ENCODE measurements at places on chromosomes 6 and 20.
A peak's percentile ranks its signal among the peaks of the same experiment; 100 is the strongest.

DNA sequence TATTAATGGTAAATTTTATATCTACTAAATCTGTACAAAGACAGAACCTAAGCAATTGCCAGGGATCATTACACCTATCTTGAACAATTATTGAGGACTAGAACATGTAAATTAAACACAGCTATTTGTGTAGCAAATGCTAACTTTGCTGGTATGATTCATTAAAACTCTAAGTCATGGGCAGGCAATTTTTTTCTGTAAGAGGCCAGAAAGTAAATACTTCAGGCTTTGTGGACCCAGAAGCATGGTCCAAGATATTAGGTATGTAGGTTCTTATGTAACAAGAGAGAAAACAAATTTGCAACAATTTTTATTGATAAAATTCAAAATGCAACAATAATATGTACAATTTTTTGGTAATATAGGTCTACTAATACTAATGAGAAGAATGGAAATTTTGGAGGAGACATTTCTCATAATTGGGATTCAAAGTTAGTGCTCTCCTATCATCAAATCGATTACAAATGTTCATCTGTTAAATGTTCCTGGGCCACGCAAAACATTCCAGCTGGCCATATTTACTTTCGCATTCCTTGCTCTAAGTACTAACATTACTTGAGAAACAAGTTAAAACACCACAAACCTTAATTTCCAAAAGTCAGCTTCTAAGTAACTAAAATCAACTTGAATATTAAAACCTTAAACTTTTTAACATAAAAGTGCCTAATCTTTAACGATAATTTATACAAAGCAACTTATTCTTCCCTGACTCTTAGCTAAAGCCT, 4.3 kb downstream of the TMEM30A start:
- no peak for DNase-seq

GRCh38 chr6:49264496-49264895, 198.6 kb downstream of the MMUT start:
- no peak for DNase-seq

- no peak for DNase-seq
These were observed 2.8 kb downstream of the FOXS1 start for GRCh38 chr20:31842471-31843157.

- DNase-seq, result no peak
These were observed 2.3 kb downstream of the THBD start for GRCh38 chr20:23047001-23047737.

GRCh38 chr6:17423026-17423425, 29.6 kb downstream of the CAP2 start:
- DNase-seq, result no peak

- DNase-seq, result no peak
These were observed 772.7 kb downstream of the MAFB start for GRCh38 chr20:39916236-39916765.

DNA sequence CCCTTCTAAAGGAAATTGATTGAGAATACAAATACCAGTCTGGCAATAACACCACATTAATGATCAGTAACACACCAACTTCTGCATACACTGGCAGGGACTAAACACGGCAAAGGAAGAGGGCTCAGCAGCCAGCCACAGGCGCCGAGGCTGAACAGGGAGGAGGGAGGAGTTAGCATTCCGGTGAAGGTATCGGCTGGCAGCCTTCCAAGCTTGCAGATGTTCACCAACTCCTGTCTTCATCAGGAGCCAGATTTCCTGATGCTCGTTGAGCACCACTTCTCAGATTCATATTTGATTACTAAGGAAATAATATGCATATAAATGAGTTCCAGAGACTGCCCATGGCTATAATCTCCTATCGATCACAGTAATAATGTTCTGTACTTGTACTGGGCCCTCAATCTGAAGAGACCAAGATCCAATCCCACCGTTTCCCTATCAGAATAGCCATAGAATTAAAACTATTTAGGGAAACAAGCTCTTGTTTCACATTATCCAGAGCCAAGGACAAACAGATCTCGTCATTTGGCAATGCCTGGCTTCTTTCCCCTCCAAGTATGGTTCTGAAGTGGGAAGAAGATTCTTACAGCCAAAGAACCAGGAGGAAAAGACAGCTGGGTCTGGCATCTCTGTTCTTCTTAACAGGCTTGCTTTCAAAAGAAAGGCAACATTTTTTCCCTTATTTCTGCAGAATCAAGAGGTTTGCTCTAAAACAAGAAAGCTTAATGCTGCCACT, 42.2 kb downstream of the GFOD1 start:
- DNase-seq, result no peak

DNA sequence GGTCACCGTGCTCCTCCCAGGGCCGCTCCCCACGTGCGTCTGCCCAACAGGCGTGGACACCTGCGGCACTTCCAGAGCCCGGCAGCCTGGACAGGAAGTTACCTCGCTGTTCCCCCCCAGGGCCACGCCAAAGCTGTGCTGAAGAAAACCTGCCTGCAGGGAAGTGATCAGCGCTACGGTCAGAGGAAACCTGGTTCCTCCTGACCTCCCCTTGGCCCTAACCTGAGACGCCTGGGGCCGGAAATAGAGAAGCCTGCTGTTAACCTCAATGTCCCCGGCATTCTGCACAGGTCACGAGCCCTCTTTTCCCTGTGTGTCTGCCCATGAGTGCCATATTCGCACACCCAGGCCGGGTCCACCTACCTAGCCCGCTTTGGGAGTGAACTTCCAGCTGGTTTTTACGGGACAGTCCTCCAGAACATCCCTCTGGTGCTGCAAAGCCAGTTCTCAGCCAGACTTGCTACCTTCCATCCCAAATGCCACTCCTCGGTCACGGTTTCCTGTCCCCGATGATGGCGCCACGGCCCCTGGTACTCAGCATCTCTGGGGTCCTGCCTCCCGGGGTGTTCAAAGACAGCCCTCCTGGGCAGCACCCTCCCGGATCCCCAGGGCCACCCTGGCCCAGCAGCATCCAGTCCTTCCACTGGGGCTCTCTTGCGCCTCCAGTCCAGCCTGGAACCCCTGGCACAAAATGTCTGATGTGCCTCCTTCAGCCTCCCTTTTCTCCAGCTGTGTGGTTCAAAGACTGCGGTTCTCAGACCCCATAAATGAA, 12.0 kb upstream of the IRF4 start:
- no peak for DNase-seq

DNA sequence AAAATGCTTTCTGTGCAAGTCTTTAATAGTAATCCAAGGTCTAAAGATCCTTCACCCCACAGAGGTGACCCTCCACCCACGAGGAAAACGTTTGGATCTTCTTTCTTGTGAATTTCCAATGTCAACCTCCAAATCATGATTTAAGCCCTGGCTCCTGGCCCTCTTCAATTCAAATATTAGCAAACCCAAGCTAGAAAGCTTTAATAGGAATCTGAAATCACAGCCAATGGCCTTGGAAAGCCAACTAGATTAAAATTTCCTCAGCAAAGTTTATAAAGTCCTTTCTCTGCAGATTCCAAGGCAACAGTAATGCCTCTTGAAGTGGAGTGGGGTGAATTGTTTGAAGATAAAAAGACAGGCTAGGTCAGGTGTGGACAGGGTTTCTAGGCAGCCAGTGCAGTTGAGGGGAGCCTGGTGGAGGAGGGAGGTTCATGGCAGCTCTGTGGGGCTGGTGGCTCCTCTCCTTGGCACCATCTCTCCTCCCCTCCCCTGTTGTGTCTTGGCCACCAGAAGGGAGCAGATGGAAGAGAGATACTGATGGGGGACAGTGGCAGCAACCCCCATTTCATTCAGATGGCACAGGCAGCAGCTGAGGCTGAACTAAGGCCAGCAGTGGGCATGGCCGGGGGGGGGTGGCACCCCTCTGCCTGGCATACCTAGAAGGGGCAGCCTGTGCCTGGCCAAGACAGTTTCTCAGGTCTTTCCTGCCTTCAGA, 12.0 kb upstream of the UQCC2 start:
- no peak for DNase-seq

DNA sequence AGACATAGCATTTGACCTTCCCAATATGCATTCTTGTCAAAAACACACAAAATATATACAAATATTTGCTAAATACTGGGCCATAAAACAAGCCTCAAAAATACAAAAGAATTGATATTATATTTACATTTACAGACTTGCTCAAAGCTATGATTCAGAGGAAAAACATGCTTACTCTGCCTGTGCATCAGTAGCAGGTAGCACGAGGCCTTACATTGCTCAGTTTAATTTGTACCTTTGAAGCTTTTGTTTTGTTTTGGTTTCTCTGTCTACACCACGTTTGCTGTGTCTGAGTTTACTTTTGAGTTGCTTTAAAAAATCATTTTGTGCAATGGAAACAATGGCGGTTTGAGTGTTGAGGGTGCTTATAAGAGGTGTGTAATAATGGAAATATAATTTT, 99.3 kb downstream of the PHF3 start:
- DNase-seq, result no peak

DNA sequence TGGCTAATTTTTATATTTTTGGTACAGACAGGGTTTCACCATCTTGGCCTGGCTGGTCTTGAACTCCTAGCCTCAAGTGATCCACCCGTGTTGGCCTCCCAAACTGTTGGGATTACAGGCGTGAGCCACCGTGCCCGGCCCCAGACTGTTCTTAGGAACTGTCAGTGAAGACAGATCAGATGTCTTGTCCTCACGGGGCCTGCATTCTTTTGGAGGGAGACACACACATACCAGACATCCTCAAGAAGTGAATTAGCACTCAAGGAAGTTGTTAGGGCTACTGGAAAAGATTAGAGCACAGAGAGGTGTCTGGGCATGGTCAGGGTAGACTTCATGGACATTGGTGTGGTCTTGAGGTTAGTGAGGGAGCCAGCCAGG, 10.3 kb upstream of the LPIN3 start:
- no peak for DNase-seq

- no peak for DNase-seq
These were observed 157.4 kb upstream of the TNFAIP3 start for GRCh38 chr6:137709424-137710236.

DNA sequence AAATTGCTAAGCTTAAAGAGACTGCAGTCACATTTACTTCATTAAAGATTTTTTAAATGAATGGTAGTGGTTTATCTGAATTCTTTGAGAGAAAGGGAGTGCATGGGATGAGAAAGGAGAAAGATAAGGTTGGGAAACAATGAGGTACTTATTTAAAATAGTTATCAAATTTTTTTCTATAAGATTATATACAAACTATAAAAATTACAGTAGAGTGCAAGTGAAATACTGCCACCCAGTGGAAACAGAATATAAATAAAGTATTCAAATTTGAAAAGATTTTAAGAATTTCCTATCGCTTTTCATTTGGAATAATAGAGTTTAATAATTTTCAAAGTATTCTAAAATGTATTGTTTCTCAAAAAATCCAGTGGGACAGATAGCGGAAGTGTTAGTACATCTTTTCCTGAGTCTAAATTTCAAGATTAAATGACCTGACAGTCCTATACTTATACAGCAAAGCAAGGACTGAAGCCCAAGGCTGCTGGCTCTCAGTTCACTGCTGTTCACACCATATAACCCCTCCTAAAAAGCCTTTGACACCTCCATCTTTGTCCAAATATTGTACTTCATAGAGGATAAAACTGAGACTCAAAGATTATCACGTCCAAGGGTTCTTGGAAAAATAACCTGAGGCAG, 31.1 kb downstream of the EPM2A start:
- DNase-seq, result no peak

- peak; percentile 60 for DNase-seq
These were observed 43.0 kb upstream of the TMEM200A start for GRCh38 chr6:130322673-130323268.

DNA sequence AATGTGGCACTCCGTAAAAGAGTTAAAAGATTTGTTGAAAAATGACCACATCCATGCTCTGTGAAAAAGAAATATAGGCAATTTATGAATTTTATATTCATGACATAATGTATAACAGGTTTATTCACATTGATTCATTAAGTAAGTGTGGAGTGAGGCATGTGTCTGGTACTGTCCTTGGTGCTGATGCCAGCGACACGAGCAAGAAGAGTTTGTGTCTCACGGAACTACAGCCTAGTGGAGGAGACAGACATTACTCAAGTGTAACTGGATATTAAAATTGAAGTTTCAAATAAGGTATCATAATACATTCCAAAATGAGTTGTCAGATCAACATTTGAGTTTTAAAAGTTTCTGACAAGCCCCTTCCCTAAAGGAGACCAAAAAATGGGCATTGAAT, 158.2 kb upstream of the PRND start:
- DNase-seq, result peak; percentile 47

GRCh38 chr6:13473768-13474165, 13.6 kb downstream of the GFOD1 start:
- no peak for DNase-seq

GRCh38 chr20:5268449-5268848, 48.3 kb downstream of the PROKR2 start:
- DNase-seq, result no peak

- DNase-seq, result peak; percentile 51
These were observed 12.6 kb downstream of the DYNLT1 start for GRCh38 chr6:158631678-158632537.

DNA sequence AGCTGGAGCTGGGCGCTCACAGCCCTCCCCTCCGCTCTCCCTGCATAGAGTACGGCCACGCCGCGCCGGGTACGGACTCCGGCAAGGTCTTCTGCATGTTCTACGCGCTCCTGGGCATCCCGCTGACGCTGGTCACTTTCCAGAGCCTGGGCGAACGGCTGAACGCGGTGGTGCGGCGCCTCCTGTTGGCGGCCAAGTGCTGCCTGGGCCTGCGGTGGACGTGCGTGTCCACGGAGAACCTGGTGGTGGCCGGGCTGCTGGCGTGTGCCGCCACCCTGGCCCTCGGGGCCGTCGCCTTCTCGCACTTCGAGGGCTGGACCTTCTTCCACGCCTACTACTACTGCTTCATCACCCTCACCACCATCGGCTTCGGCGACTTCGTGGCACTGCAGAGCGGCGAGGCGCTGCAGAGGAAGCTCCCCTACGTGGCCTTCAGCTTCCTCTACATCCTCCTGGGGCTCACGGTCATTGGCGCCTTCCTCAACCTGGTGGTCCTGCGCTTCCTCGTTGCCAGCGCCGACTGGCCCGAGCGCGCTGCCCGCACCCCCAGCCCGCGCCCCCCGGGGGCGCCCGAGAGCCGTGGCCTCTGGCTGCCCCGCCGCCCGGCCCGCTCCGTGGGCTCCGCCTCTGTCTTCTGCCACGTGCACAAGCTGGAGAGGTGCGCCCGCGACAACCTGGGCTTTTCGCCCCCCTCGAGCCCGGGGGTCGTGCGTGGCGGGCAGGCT, 4.6 kb downstream of the KCNK15 start:
- no peak for DNase-seq

DNA sequence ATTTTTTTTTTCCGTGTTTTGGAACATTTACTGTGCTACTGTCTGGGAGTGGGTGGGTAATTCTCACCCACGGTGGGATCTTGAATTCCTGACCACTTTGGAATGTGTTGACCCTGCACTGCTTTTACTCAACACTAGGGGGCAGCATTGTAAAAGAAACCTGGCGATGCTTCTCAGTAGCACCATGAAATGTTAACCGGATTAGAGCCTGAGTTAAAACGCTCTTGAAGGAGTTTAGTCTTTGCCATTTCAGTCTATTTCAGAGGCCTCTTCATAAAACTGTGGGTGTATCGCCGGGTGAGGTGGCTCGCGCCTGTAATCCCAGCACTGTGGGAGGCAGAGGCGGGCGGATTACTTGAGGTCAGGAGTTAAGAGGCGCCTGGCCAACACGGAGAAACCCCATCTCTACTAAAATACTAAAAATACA, 114.4 kb upstream of the PRND start:
- DNase-seq, result peak; percentile 79

Measured in inflammatory macrophage (primary cell).